Neural progenitor cell (in vitro differentiated cells): ENCODE measurements at places on chromosomes 11 and 22. TPM values are rescaled to one million over a fixed set of nuclear protein-coding genes. Genes with fewer than 3 reads are reported as not detected.
A peak's percentile ranks its signal among the peaks of the same experiment; 100 is the strongest.

GRCh38 chr11:130826572-130826971 is 89.7 kb downstream of the SNX19 start:
- DNase-seq = no peak

DNA sequence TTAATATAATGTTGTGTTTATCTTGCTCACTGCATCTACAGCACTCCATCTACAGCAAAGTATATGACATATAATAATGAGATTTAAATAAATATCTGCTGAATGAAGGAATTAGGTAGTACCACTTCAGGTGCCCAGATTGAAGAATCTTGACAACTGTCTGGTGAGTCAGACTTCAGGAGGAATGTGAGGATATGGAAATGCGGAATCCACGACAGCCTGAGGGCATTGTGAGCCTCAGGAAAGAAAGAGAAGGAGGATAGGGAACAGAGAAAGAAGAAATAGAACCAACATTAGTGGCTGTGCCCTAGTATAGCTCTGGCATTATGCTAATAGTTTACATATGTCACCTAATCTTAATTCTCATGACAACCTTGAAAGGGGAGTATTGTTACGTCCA is 304.4 kb downstream of the AASDHPPT start:
- DNase-seq = no peak

GRCh38 chr11:82405421-82405820 is 328.2 kb downstream of the FAM181B start:
- peak; percentile 7 for DNase-seq

- DNase-seq = no peak
These were observed 361.0 kb upstream of the ANO3 start for GRCh38 chr11:25970726-25971508.

Gene IFITM10
- 0.34 TPM in 1 of 2 replicates, not detected in the other for total RNA-seq

Gene NAALAD2
- total RNA-seq = 24.6 and 67.1 TPM in 2 replicates

GRCh38 chr11:66365711-66366619 is 5.6 kb downstream of the SLC29A2 start:
- no peak for DNase-seq

Gene ACR
- total RNA-seq = not detected in 2 replicates

Gene KCNJ11
- total RNA-seq = 1.9 and 5.0 TPM in 2 replicates

GRCh38 chr11:894575-895201 is 15.9 kb downstream of the CHID1 start:
- DNase-seq = peak; percentile 38

DNA sequence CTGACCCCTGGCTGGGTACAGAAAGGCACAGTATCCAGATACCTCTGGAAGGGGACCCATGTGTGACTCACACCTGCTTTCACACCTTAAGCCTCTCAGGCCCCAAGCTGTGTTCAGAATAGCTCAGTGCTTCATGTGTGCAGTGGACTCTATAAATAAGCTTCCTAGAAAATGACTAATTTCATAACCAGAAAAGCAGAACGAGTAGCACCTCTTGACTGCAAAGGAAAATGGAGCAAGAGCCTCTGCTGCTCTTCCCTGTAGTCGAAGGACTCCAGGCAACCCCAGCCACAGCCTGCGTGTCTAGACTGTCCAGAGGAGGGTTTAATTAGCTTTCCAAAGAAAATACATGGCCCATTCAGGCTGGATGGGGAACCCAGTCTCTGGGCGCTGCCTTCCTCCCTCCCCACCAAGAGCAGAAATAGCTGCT is 23.1 kb downstream of the PTPN5 start:
- no peak for DNase-seq

GRCh38 chr11:69732910-69733309 is 29.1 kb upstream of the FGF19 start:
- DNase-seq = no peak

DNA sequence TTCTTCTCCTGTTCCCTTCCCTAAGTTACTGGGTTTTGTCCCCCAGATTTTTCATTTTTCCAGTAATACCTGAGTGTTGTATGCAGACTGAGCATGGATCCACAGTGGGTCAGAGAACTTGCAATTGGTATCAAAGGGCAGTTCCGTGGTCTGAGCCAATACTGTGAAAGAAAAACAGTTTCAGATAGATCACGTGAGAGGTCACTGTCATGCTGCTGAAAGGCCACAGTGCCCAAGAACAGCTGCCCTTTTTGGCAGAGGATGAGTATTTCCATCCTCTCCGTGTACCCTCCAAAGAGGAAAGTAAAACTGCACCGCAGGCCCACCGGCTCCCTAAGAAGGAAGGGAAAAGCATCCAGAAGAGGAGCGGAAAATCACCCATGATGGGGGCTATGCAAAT is 73.0 kb upstream of the TBCEL start:
- no peak for DNase-seq

DNA sequence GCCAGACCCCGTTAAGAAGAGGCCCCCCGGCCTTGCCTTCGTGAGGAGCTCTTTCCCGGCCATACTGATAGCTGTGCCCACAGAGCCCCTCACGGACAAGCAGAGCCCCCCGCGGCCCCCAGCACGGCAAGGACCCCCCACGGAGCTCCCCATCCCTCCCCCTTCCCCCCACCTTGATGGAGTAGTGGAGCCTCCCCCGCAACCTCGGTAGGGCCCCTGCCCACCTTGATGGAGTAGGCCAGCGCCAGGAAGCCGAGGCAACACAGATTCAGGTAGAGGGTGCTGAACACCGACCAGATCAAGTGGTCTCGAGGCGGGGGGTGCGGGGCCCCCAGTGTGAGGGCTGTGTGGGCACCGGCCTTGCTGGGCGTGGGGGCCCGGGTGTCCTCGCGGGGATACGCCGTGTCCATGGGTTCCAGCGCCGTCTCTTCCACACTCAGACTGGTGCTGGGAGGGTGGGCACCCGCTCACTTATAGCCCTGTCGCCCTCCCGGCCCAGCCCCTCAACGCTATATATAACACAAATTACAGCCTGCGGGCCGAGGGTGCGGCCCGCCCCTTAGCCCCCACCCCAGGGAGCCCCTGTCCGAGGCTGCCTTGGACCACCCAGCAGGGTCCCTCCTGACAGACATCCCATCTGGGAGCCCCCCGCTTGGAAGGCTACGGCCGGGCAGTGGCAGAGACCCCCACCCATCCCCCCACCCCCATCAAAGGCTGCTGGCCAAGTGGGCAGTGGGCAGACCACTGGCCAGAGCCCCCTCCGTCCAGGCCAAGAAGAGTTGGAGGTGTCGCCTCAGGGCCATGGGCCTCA is at the start of gene IFITM5:
Gene IFITM5 (minus strand): TSS at position 446 of the 811 bp plus-strand sequence. CDS start 36 bp downstream, at position 410.
- DNase-seq = no peak
